ENCODE measurements at places on chromosomes 6 and 20. TPM values are rescaled to one million over a fixed set of nuclear protein-coding genes. Genes with fewer than 3 reads are reported as not detected.

- DNase-seq = no peak
These were observed 43.0 kb upstream of the PBOV1 start for GRCh38 chr6:138261116-138261780.

GRCh38 chr6:14851281-14851680 is 394.6 kb upstream of the JARID2 start:
- DNase-seq = no peak

DNA sequence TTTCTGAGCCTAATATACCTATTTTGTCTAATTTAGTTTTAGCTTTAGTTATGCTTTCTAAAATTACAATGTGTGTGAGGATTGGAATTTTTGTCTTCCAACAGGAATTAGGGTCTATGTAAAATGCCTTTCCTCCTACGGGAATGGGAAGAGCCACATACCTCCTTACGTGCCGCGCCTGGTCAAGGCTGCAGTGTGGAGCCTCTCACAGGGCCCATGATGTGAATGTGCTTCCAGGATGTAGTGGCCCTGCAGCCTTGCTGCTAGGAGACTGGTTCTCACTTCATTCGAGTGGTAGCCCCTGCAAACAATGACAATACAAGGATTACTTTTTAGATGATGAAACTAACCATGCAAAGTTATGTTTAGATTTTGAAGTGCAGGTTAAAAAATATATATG is 110.2 kb downstream of the SOBP start:
- DNase-seq = no peak

DNA sequence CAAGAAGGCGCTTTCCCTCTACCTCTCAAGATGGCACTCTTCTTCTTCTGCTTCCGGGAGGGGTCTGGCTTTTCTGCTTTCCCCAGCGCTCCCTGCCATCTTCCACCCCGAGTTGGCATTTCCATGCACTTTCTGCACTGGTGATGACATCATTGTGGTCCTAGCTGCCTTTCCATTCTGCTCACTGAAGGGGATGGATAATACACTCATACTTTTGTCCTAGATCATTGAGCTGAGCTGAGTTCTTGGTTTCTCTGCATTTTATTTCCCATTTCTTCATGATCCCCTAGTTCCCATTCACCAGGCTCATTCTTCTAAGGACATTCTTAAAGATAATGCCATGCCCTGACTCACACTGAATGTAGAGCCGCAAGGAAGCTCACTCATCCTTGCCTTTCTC is 96.7 kb downstream of the EDN1 start:
- DNase-seq = no peak

DNA sequence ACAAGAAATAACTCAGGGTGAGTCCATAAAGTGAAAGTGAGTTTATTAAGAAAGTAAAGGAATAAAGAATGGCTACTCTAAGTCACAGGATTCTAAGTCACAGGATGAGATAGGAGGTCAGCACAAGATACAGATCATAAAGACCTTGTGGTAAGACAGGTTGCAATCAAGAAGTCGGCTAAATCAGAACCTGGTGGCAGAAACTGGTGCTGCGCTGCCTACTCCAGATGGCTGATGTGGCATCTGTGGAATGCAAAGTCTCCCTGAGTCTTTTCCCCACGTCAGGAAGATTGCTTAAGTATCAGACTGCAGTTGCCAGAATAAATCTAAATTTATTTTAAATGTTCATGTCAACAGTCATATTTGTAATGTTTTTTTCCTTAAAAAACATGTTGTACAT is 10.7 kb upstream of the KCNK15 start:
- DNase-seq = no peak

GRCh38 chr6:146574211-146574610 is 24.6 kb upstream of the ADGB start:
- DNase-seq = no peak

GRCh38 chr20:58650181-58650775 is 805 bp upstream of the STX16 start:
- DNase-seq = peak; percentile 53

- no peak for DNase-seq
These were observed 28.7 kb downstream of the MYB start for GRCh38 chr6:135209803-135210202.

DNA sequence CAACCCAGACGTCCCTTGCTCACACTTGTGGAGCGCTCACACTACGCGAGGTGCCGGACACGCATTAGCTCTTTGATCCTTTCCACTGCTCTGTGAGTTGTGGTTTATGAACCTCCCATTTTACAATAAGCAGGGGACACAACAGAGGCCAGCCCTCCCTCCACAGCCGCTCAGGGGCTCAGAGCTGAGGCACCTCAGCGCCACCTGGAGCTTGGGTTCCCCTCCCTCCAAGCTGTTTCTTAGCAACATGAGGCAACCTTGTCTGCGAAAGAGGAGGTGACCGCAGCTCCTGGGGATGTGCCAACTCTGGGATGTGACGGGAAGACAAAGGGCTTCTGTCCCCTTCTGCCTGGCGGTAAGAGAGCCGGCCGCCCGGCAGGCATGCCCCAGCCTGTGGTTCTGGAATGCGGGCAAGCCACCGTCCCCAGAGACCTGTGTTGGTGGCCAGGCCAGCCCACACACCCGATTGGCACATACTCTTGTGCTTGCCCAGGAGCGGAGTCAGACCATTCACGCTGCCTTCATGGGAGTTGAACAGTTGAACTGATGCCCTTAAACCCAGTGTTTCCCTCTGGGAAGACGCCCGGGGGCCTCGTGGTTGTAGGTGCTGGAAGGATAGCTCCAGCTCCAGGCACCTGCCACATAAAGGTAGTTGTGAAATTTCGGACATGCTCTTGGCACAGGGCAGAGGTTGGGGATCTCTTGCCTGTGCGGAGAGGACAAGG is 44.5 kb downstream of the RBM38 start:
- DNase-seq = peak; percentile 90

DNA sequence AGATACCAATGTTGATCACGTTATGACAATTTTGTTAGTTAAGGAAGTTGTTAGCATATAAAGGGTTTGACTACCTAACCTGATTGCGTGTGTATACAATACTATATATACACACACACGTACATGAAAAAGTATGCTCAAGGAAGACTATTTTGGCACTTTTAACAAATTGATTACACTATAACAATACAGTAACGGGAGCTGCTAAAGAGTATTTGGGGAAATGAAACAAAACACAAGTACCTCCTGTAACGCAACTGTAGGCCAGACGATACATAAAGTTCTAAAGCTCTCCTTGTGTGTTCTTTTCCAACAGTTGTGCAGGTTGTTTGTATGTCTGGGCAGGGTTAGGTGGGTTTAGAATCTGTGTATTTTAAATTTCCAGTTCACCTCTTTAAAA is 98.7 kb downstream of the PLEKHG1 start:
- no peak for DNase-seq

DNA sequence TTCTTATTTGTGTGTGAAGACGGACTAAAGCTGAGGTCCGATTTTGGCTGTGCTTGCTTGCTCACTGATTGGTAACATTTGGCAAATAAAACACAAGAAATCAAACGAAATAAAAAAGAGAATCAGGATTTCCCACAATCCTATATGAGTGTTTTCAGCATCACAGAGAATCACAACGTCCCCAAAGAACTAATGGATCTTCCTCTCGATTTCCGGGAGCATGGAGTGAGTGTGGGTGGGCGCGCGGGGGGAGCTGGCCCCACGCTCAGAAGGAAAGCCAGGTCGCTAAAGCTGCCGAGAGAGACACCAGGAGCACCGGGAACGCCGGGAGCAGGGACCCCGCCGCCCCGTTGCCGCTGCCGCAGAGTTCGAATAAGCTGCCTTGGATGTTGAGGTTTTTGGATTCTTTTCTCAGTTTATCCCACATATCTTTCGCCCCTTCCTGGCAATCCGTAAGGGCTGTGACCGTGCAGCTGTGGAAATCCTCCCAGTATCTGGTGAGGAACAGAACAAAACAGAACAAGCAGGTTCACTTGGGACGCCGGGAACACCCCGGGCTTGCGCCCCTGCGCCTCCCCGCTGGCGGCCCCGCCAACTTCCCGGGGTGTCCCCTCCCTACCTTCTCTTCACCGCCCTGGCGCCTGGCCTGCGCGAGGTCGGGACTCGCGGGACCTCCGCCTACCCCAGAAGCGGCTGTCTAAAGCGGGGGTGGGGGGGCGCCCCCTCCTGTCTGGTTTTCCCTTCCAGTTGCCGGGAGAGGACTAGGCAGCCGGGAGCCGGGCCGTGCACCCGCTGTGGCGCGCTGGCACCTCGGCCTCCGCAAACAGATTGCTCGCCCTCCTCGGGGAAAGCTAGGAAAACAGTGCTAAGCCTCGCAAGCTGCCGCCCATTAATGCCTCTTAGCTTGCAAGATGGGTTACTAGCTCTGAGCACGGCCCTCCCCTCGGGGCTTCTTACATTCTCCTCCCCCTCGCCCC is 7.7 kb downstream of the NRN1 start:
- DNase-seq = peak; percentile 50

GRCh38 chr6:157728183-157728881 is 94.7 kb upstream of the SNX9 start:
- DNase-seq = no peak

GRCh38 chr6:4313044-4313686 is 177.8 kb upstream of the ECI2 start:
- DNase-seq = no peak

DNA sequence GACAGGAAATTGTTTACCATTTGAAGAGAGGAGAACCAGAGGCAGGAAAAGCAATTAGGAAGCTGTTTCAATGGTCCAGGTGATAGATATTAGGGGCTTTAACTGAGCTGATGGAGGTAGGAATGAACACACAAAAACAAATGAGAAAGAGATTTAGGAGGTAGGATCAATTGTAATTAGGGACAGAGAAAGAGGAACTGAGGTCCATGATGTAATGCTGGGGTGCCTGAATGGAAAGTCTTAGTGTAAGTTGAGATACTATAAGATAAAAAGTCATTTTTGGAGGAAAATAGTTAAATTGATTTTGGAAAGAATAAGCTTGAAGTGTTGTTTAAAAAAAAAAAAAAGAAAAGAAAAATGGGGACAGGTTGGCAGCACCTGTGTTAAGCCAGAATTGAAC is 58.5 kb upstream of the B3GAT2 start:
- DNase-seq = no peak

DNA sequence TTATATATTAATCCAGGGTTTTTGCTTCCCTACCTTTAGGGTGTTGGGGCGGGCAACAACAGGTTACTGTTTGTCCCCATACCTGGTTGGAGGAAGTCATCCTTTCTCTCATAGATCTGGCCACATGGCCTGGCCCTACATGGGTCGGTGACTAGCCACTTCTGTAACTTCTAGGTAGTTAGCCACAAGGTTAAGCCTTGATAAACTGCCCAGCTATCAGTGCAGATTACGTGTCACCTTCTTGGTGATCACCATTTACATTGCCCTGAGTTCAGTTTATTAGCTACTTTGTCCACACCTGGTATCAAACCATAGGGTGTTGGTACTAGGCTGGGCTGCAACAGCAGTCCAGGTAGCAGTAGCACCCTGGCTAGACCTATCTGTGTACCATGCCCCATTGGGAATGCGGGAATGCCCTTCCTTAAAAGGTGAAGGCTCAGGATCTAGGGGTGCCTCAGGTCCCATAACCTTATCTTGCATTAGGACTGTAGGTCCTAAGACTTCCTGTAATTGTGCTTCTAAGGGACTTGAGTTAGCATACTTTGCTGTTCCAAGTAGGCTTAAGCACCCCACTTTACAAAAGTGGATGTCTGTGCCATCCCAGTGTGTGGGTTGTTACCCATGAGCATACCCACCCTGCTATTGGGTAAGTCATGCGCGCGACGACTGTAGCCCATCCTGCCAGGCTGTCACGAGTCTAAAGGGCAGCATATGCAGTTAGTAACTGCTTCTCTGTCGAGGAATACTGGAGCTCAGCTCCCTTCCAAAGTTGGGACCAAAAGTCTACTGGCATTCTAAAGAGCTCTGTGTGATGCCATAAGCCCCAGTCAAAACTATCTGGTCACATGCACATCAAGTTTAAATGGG is 5.2 kb downstream of the ZKSCAN3 start:
- DNase-seq = no peak

DNA sequence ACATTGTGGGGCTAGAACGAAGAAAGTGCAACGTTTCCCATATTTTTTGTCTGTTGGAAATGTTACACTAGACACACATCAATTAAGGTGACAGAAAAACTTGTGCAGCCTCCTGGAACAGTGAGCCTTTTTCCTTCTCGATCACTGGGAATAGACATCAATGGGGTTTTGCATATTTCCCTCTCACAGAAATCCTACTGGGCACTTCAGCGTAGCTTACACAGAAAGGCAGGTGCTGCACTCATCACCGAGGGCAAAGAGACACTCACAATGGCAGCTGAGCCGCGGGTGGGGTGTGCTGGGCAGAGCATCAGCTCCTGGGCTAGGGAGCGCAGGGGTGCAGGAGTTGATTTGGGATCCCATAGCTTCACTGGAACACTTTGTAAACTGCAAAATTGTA is 64.5 kb downstream of the THBS2 start:
- no peak for DNase-seq

DNA sequence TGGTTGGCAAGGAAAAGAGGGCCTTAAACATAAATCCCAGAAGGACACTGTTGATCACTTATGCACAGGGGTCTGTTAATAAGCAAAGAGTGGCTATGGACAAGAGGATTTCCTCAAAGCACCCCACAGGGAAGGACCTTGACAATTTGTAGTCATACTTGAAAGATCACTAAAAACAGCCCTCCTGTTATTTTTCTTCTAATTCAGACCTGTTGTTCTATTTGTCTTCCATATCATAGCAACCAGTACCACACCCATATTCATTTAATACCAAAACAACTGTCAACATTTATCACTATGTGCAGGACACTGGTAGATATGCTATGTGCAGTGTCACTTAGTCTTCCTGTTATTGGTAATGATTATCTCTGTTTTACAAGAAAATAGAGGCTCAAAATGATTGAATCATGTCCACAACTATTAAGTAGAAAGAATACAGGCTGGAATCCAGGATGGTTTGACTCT is 3.2 kb upstream of the DYNLRB1 start:
- no peak for DNase-seq

- no peak for DNase-seq
These were observed 23.2 kb downstream of the WFDC3 start for GRCh38 chr20:45768479-45768878.

DNA sequence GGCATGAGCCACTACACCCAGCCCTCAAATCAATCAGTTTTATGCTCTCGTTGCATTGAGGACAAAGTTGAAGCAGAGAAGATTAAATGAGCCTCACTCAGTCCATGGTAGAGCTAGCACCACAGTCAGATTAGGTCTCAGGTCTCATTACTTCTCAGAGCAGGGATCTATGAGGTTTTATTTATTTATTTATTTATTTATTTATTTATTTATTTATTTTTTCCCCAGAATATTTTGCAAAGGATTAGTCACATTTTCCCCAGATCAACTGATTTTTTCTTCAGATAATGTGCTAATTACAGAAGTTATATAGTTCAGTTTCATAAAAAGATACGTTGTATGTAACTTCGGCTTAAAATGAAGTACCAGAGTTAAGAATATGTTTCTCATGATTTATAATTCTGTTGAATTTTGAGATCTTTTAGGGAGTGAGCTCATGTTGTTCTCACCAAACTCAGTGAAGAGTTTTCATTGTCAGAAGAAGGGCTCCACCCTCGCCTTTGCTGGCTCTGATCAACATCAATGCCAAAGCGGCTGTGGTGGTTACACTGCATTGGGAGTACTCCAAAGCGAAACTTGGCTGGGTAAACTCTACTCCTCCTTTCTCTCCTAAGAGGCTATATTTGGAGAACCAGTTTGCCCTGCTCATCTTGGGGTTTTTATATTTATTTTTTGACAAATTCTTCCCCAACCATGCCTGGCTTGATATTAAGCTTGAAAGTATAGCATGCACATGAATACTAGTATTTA is 12.9 kb upstream of the ID4 start:
- DNase-seq = no peak

The SLC35D3 gene
- not detected for total RNA-seq

The FAM229B gene
- 8.6 TPM for total RNA-seq

The ZBTB12 gene
- total RNA-seq = not detected

The GPRC6A gene
- not detected for total RNA-seq

The POPDC3 gene
- not detected for total RNA-seq

The SIGLEC1 gene
- total RNA-seq = 5.1 TPM

The ESR1 gene
- total RNA-seq = 43.3 TPM
